Keratinocyte (primary cell): ENCODE measurements at places on chromosomes 5 and 9.

- no peak for DNase-seq
Measured at GRCh38 chr9:76297721-76298239, 96.4 kb downstream of the RFK start.

- no peak for DNase-seq
Measured at GRCh38 chr9:130171226-130172148, 717 bp upstream of the NCS1 start.

DNA sequence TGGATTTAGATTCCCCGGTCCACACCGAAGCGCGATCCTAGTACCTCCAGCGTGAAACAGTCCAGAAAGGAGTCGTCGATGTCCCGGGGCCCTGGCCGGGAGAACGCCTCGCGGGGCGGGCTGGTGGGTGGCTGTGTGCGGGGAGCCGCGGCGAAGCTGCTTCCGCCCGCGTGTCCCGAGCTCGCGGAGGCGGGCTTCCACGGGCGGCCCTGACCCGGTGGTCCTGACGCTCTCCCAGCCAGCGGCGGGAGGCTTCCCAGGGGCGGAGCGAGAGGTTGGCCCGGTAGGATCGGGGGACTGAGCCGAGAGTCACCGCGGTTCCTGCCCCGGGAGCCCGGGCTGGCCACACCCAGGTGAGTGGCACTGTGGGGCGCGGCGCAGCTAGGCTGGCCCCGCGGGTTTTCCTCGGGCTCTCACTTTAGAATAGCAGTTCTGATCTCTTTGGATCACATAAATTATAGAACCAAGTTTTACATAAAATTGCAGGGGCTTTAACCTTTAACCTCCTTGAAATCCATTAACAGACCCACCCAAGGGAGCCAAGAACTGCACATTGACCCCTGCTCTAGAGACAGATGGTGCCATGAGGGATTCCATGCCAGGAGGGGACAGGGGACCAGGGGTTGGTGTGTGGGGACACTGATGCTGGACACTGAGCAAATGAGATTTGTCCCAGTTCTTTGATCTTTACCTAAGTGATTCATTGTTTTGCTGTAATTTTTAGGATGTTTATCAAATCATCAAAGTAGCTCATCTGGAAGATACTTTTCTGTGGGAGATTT lies 29.2 kb upstream of the IL31RA start:
- DNase-seq, result no peak

DNA sequence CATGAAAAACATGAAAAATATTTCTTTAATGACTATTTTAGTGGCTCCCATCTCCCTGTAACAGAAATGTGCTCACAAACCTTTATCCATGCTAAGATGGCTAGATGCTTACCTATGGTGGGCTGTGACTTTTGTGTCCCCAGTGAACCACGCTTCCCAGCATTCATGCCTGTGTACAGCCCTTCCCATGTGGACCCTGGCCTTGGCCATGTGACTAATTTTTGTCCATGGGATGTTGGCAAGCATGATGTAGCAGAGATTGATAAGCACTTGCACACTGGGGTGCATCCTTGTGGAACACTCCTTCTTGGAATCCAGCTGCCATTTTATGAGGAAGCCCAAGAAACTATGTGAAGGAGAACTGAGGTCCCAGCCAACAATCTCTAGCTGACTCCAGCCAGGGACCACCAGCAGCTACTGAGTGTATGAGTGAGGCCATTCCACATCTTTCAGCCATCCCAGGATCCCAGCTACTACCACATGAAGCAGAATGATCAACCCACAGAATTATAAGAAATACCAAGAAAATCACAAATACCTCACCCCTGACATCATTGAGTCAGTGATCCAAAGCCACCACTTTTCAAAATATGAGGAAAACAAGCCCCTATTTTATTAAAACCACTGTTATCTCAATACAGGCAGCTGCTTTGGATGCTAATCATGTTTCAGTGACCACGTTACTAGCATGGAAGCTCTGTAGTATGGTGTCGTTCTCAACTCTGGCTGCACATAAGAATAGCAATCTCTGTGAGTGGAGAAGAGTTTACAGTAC lies 16.1 kb upstream of the RAI14 start:
- DNase-seq, result no peak

- no peak for DNase-seq
Measured at GRCh38 chr5:107982703-107983425, 312.1 kb upstream of the EFNA5 start.

- DNase-seq, result no peak
Measured at GRCh38 chr9:130745210-130745800, 51.7 kb downstream of the EXOSC2 start.

GRCh38 chr5:115456056-115456455 lies 88.5 kb downstream of the FEM1C start:
- no peak for DNase-seq

GRCh38 chr9:114261987-114262386 lies 60.9 kb upstream of the ORM1 start:
- DNase-seq, result no peak

DNA sequence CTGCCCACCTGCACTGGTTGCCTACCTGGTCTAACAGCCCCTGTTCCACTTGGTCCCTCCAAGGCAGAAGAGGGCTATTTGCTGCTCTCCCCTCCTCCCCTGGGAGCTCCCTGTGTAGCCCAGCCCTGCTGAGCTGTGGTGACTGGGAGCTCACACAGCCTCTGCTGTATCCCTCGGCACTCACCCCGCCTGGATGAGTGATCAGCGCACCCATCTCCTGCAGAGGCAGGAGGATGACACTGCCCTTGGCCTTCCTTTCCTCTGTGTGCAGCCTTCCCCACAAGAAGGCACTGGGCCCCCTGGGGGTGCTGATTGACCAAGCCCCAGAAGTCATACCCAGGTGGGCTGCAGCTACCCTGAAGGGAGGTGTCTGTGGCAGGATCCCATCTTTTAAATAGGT lies 134.2 kb downstream of the ADAMTS2 start:
- DNase-seq, result no peak

- no peak for DNase-seq
Measured at GRCh38 chr5:179357031-179357430, 11.8 kb upstream of the ADAMTS2 start.

DNA sequence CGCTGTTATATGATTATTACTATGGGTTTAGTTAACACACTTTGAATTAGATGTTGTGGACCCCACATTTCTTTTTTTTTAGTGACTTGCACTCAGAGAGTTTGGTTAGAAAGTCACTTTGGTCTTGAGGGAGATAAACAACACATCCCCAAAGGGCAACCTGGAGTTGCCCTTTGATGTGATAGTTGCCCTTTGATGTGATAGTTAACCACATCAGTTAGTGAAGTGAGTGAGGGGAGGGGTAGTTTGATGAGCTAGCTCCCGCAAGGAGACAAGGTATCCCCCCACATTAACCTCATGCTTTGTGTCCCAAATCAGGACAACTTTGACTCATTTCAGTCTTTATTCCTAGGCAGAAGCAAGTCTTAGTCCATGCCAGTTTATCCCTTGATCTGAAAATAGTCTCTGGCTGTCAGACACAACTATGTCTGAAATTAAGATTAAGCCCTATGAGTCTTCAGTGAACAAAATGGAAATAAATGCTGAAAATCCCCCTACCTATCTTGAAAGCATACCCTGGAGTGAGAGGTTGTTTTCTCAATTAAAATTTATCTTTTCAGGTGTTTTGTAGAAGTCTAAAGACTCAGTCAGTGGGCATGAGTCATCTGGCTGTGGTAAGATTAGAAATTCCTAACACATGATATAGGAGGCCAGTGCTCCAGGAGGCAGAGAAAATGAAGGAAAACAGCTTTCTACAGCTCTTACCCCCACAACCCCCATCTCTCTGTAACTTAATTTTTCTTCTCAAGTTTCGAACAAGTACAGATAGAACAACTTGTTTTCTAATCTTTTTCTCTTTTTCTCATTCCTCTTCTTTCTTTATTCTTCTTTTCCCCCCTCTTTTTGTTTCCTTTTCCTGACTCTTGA lies 208.9 kb upstream of the DMRTA1 start:
- no peak for DNase-seq

- DNase-seq, result no peak
Measured at GRCh38 chr5:168833936-168834335, 254.8 kb upstream of the PANK3 start.

- DNase-seq, result no peak
Measured at GRCh38 chr9:95980262-95981125, 105.0 kb downstream of the ERCC6L2 start.

GRCh38 chr9:134550584-134550983 lies 91.0 kb upstream of the COL5A1 start:
- DNase-seq, result no peak

DNA sequence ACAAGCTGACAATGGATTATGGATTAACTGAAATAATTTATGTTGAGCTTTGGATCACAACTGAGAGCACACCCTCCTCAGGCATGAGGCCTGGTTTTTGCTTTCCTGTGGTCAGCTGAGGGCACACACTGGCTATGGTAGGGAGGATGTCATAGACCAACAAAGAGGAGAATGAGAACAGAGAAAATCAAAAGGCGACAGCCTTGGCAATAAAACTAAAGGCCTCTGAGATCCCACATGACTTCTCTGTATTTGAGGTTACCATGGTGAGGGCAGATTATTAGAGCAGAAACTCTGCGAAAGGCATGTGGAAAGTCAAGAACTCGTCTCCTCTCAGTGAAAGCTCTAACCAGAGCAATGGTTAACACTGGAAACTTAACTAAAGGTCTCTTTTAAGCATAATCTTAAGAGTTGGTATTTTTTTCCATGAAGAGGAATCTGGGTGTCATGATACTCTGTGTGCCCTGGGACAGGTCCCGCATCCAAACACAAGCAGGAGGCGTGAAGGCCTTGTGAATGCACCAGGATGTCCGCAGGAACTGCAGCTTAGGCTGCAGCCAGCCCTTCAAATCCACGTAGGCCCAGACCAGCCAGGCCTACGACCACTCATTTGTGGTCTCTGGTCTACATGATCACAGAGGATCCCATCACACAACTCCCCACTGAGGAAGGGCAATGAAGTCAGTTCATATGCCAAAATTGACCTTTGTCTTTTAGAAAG lies 12.4 kb upstream of the MEIKIN start:
- no peak for DNase-seq

GRCh38 chr5:111198281-111198966 lies 25.8 kb upstream of the CAMK4 start:
- DNase-seq, result no peak

GRCh38 chr9:134606951-134607731 lies 34.5 kb upstream of the COL5A1 start:
- no peak for DNase-seq

DNA sequence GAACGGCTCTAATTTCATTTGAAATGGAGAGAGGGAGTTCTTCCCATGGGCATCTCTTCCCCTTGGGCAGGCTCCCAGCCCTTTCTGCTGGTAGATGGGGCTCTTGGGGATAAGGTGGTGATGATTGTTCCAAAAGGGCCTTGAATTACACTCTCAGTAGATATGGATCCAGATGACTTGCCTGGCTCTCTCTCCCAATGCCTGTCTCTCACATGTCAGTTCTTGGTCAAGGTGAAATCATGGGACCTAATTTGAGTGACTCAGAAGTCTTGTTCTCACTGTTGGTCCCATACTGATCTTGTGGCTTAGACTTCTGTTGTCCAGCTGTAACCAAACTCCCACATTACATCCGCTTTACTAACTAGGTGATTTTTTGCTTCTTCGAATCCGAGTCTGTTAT lies 317.0 kb upstream of the RFX3 start:
- no peak for DNase-seq

GRCh38 chr5:72290356-72291133 lies 29.5 kb downstream of the MRPS27 start:
- no peak for DNase-seq

DNA sequence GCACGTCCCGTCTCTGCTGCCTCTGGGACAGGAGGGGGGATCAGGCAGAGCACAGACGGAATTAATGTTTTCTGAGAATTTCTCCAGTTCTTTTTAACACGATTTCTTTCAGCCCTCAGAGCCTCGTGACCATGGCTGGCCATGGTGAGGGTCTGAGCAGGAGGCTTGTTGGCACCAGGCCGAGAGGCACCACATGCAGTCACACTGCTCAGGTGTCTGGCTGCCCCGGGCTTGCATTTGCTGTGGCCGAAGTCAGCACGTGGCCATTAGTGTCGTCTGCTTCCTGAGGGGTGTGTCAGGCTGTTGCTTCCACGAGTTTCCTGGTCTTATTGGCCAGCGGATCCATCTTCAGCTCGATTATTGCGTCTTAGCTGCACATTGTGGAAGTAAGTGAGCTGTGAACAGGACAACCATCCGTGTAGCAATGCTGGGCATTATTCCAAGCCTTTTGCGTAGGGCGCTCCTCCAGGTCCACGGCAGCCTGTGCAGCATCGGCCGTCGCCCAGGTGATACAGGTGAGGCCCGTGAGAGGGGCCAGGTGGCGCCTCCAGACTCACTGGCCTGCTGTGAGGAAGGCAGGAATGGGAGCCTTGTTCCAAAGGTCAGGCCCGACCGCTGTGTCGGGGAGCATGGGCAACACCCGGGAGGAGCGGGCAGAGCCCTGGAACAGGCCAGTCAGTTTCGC lies 114.2 kb upstream of the CACNA1B start:
- DNase-seq, result no peak

GRCh38 chr5:115458003-115458409 lies 86.6 kb downstream of the FEM1C start:
- no peak for DNase-seq

- no peak for DNase-seq
Measured at GRCh38 chr5:154611341-154611767, 133.3 kb upstream of the HAND1 start.

- no peak for DNase-seq
Measured at GRCh38 chr9:1173211-1173610, 123.1 kb downstream of the DMRT2 start.

DNA sequence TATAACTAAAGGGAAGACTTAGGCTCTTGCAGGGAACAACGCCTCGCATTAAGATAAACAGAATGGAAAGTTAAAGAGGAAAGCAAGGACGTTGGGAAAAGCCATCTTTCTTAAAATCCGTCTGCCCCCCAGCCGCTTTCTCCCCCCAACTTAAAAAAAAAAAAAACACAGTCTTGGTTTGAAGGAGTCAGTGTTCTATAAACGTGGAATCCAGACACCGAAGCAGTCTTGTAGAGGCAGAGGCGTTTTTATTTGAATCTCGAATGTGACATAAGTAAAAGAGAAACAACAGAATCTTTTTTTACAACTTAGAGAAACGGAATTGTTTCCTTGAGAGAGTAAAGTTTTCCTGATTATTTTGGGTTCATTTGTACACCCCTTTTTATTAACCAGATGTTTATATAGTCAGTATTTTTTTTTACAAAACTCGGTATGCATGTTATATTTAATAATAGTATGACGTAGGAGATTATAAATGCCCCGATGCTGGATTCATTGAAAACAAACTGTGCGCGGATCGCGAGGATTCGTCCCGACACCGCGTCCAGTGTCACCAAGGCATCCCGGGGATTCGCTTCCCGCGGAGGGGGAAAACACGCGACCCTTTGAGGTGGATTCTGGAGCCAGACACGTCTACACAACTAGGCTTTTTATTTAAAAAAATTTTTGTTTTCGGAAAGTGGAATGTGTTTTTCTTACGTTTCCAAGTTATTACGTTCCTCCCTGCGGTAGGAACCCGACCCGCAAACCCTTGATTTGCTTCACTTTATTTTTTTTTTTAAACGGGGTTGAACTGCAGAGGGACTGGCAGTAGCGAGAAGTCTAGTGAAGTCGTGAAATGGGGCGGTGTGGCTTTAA lies 6.7 kb downstream of the PTCH1 start:
- no peak for DNase-seq

GRCh38 chr9:30995956-30996738 lies 1388.3 kb upstream of the ACO1 start:
- no peak for DNase-seq

- no peak for DNase-seq
Measured at GRCh38 chr9:111601237-111602018, 2.0 kb upstream of the PTGR1 start.
